Spleen (tissue), 13 donors: ENCODE measurements at places on chromosomes 11 and 22.

- H3K4me1 ChIP-seq = no peaks in the 10 kb centered on the region
- peak; percentile 68 for DNase-seq
- H3K36me3 ChIP-seq = no peaks in the 10 kb centered on the region
- H3K27ac ChIP-seq = no peak overlapping the region
- H3K27me3 ChIP-seq = no peaks in the 10 kb centered on the region
Observed at GRCh38 chr22:31124811-31125465, 2.2 kb downstream of the INPP5J start.

DNA sequence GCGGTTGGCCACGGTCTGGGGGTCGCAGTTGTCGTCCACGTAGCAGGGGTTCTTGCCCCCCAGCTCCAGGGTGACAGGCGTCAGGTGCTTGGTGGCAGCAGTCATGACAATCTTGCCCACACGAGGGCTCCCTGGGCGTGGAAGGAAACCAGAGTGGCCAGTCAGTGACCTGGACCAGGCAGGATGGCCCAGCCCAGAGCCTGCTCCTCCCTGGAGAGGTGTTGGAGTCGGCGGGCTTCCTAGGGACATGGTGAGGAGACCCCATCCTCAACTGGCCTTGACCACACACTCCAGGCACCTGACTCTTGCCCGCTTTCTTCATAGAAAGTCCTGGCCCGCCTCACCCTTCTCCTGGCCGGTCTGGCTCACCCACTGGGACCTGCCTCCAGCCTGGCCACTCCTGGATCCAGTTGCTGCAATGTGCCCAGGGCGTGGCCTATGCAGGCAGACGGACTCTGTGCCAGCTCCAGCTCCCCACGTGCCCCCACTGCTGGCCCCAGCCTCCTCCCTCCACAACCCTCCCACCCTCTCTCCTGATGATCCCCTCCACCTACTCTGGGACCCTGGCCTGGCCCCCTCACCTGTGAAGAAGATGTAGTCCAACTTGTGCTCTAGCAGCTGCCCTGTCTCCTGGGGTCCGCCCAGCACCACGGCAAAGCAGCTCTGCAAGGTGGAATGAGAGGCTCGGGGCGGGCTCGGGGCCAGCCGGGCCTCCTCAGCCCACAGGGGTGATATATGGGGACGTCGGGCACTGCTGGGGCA, 8.7 kb downstream of the ALDH3B2 start:
- no peak for DNase-seq
- H3K27ac ChIP-seq = no peak overlapping the region
- no peaks in the 10 kb centered on the region for H3K36me3 ChIP-seq
- no peak overlapping the region for H3K4me3 ChIP-seq
- H3K27me3 ChIP-seq = peaks cover 5% of the 10 kb centered on the region
- H3K4me1 ChIP-seq = peaks cover 5% of the 10 kb centered on the region

DNA sequence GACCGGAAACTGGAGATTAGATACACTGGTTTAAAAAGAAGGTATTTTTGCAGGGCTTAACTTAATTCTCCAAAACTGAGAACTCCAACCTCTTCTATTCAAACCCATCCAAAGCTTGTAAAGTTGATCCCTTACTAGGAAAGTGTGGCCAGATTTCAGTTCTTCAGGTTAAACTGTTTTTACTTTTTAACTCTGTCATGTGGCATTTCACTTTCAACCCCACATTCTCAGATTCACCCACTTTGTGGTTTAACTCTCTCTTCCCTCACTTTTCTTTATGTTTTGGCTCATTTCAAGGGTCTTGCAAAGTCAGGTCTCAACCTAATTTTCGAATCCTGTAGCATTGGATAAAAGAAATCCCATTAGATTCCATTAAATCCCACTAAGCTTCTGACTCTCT, 75.4 kb downstream of the MPPED2 start:
- DNase-seq = no peak
- H3K4me3 ChIP-seq = no peak overlapping the region

DNA sequence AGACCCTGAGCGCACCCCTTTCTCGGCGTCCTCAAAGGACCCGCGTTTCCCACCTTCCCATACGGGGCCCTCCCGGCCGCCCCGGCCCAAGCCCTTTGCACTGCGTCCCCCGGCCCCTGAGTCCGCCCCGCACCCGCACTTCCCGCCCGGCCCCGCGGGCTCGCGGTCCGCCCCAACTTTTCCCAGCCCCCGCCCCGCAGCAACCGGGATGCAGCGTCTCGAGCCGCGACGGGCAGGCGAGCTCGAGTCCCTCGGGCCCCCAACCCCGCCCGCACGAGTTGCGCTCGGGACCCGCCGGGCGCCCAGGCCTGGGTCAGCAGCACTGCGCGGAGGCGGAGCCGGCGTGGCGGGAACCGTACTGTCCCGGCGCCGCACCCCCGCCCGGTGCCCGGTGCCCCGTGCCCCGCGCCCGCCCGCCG, 371 bp downstream of the SMCO4 start:
- no peaks in the 10 kb centered on the region for H3K27me3 ChIP-seq
- H3K27ac ChIP-seq = peak overlapping the region; percentile 92
- DNase-seq = no peak
- H3K36me3 ChIP-seq = no peaks in the 10 kb centered on the region

DNA sequence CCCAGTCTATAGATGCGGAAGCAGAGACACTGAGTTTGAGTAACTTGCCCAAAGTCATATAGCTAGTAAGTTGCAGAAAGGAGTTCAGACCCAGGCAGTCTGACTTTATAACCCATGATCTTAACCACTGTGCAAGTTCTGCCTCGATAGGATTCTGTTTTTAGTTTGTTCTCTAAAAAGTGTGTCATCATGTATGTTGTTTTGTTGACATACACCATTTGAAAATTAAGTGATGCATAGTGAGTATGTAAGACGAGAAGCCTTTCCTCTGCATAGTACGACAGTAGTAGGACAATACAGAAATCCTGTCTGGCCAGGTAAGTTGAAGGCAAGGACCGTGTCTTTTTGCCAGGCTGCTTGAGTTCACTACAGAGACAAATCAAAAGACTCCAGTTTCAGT, 3.3 kb downstream of the ZC3H12C start:
- H3K27me3 ChIP-seq = peaks cover 48% of the 10 kb centered on the region
- no peak for DNase-seq
- H3K4me3 ChIP-seq = no peak overlapping the region
- no peaks in the 10 kb centered on the region for H3K36me3 ChIP-seq
- H3K27ac ChIP-seq = no peak overlapping the region

DNA sequence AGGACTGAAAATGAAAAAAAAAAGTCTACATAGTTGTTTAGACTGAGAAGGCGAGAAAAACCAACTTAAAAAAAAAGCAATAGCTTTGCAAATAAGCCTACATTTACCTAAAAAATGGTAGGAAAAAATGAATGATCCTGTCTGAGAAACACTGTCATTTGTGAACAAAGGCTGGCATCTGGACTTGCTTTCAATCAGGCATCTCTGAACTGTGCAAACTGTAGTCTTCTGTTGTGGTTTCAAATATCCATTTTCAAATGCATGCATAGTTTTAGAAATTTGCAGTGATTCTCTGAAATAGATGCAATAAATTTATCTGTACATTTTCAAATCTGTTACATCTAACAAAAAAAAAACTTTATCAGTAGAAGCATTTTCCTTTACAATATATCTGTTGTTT, 106.1 kb upstream of the LUZP2 start:
- DNase-seq = no peak
- no peaks in the 10 kb centered on the region for H3K27me3 ChIP-seq

- no peak overlapping the region for H3K4me3 ChIP-seq
- H3K27ac ChIP-seq = peak overlapping the region; percentile 88
- H3K27me3 ChIP-seq = no peaks in the 10 kb centered on the region
- no peak for DNase-seq
- peaks cover 68% of the 10 kb centered on the region for H3K4me1 ChIP-seq
- H3K36me3 ChIP-seq = no peaks in the 10 kb centered on the region
Observed at GRCh38 chr22:39098576-39098975, 1.5 kb downstream of the APOBEC3H start.

DNA sequence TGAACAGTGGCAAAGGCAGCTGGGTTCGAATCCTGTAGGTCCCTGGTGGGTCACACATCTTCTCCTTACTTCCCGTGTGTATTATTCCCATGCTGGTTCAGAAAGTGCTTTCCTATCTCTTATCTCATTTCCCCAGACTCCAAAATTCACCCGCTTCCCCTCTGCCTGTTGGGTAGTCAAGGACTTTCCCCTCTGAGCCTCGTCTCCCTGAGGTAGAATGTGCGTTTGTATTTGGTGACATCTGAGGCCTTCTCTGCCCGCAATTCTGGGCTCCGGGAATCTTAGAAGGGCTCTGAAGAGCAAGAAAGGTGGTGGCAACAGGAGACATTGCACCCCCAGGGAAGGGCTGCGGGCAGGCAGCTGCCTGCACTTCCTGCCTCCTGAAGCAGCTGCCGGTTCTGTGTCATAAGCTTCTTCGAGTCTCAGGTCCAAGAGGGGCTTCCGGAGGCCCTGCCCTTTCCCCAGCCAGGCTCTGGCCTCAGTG, 5.9 kb downstream of the LRRC32 start:
- peak; percentile 85 for DNase-seq
- H3K4me3 ChIP-seq = no peak overlapping the region
- H3K27me3 ChIP-seq = peaks cover under 1% of the 10 kb centered on the region
- H3K27ac ChIP-seq = no peak overlapping the region

- no peak for DNase-seq
- H3K27ac ChIP-seq = peak overlapping the region; percentile 70
- no peak overlapping the region for H3K4me3 ChIP-seq
- no peaks in the 10 kb centered on the region for H3K4me1 ChIP-seq
Observed at GRCh38 chr11:69027704-69028372, 14.8 kb upstream of the MRGPRF start.

- H3K36me3 ChIP-seq = no peaks in the 10 kb centered on the region
- no peaks in the 10 kb centered on the region for H3K4me1 ChIP-seq
- H3K27me3 ChIP-seq = no peaks in the 10 kb centered on the region
- DNase-seq = no peak
Observed at GRCh38 chr22:48426466-48427380, 1401.0 kb downstream of the BRD1 start.

GRCh38 chr11:65317025-65317786, 2.5 kb downstream of the CDC42EP2 start:
- peaks cover 97% of the 10 kb centered on the region for H3K4me1 ChIP-seq
- H3K36me3 ChIP-seq = peaks cover 17% of the 10 kb centered on the region
- DNase-seq = no peak
- no peaks in the 10 kb centered on the region for H3K27me3 ChIP-seq
- H3K27ac ChIP-seq = peak overlapping the region; percentile 74

- no peak overlapping the region for H3K4me3 ChIP-seq
- no peak overlapping the region for H3K27ac ChIP-seq
- no peak for DNase-seq
Observed at GRCh38 chr11:17646451-17647145, 72.8 kb upstream of the MYOD1 start.

- H3K27ac ChIP-seq = no peak within 1 kb of the TSS
- peaks cover 65% of the 10 kb centered on the region for H3K4me1 ChIP-seq
- peak; percentile 83 for DNase-seq
- no peak within 1 kb of the TSS for H3K4me3 ChIP-seq
- no peaks in the 10 kb centered on the region for H3K36me3 ChIP-seq
Observed at GRCh38 chr11:69293819-69294505, at the start of gene MYEOV. TSS of gene MYEOV (plus strand) at chr11:69294155. CDS start at chr11:69295355, 1,200 bp downstream.

GRCh38 chr11:78231962-78232501, 43.3 kb downstream of the USP35 start:
- H3K27me3 ChIP-seq = no peaks in the 10 kb centered on the region
- H3K4me3 ChIP-seq = no peak overlapping the region
- no peak overlapping the region for H3K27ac ChIP-seq
- no peaks in the 10 kb centered on the region for H3K36me3 ChIP-seq
- no peak for DNase-seq
- peaks cover 20% of the 10 kb centered on the region for H3K4me1 ChIP-seq

DNA sequence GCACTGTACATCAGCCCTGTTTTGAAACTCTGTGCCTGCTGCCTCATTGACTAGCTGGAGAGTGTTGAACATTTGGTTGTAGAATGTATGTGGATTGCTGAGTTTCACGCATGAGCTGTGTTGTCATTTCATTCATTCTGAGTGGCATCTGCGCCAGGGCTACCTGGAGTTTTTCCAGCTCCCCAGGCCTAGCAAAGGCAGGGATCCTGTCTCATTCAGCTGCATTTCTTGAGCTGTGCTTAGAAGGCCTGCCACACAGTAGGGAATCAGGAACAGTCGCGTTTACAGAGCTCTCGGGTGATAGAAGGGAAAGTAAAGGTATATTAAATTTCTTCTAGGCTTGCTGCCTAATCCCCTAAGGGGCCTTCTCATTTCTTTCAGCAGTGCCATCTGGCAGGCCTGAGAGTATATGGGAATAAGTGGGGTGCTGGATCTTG, 44.3 kb downstream of the PTPRJ start:
- peaks cover 20% of the 10 kb centered on the region for H3K4me1 ChIP-seq
- H3K36me3 ChIP-seq = no peaks in the 10 kb centered on the region
- H3K27me3 ChIP-seq = no peaks in the 10 kb centered on the region
- no peak overlapping the region for H3K4me3 ChIP-seq
- H3K27ac ChIP-seq = peak overlapping the region; percentile 90
- DNase-seq = peak; percentile 27

DNA sequence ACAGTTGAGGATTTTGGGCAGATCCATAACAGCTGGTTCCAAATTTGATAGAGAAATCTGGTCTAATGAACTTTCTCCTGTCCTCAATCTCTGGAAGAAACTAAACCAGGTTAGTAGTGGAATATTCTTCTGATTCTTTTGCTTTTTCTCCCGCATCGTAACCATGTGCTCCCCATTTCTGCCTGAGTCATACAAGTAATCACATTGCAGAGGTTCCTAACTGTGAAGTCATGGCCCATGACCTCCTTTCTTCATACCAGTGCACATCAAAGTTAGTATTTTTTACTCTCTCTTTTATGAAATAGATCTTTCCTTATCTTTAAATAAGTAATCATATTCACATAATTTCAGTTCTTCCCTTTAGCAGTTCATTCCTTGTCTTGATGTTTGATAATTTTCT, 249.0 kb downstream of the DYNC2H1 start:
- no peaks in the 10 kb centered on the region for H3K27me3 ChIP-seq
- no peak for DNase-seq
- no peaks in the 10 kb centered on the region for H3K36me3 ChIP-seq
- no peak overlapping the region for H3K4me3 ChIP-seq

GRCh38 chr22:22684580-22685561, 40.5 kb downstream of the GGTLC2 start:
- H3K27ac ChIP-seq = peak overlapping the region; percentile 18
- H3K27me3 ChIP-seq = no peaks in the 10 kb centered on the region
- peaks cover 47% of the 10 kb centered on the region for H3K4me1 ChIP-seq
- DNase-seq = peak; percentile 85
- no peak overlapping the region for H3K4me3 ChIP-seq

DNA sequence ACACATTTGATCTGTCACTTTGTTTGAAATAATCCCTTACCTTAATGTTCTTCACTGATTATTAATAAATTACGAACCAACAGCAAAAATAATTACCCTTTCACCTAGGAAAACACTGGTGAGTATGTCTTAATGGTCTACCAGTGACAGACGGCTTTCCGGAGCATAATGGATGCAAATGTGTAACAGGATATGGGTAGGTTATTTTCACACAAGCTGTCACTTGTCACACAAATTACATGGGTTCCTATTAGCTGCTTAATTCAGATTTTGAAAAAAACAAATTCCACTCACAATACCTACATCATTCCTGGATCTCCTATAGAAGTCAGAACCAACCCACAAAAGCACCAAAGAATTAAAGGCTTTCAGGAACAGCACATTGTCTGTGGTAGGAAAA, 127.9 kb downstream of the WT1 start:
- no peaks in the 10 kb centered on the region for H3K4me1 ChIP-seq
- no peaks in the 10 kb centered on the region for H3K36me3 ChIP-seq
- peaks cover 4% of the 10 kb centered on the region for H3K27me3 ChIP-seq
- no peak for DNase-seq
